ENCODE measurements at places on chromosomes 7 and 10. TPM values are rescaled to one million over a fixed set of nuclear protein-coding genes. Genes with fewer than 3 reads are reported as not detected.

Gene NXPH1
- total RNA-seq, result not detected

DNA sequence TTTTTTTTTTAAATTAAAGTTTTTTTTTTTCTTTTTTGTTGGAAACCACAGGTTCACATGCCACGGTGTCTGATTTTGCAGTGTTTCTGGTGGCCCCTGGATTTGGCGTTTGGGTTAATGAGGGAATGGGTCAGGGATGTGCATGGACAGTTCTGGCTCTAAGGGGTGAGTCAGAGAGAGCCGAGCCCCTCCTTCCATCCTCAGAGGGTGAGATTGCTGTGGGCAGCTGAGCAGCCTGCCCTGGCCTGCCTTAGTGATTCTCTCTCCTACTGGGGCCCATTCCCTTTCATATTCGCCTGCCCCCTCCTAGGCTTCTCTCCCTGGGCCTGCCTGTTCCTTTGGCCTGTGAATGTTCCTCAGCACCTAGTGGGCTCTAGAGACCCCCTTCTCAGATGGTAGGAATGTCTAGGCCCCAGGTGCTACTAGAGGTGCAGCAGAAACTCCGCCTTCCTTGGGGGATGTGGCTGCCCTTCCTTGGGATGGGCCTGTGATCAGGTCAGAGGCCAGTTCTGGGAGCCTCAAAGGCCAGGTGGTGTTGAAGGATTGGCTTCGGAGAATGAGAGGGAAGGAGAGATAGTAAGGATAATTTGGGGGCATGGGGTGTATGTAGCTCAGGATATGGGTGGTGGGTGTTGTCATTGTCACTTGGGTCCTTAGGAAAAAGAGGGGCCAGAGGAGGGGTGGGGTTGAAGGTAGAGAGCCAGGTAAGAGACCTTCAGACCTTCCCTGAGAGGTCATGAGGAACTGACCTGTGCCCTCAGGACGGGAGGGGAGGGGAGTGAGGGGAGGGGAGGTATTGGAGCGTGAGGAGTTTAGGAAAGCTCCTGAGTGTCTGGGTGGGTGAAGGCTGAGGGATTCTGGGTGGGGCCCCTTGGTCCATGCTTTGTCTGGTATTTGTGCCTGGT is 19.8 kb downstream of the TSPAN14 start:
- no peak for DNase-seq

Gene CYP3A4
- total RNA-seq, result not detected

- no peak for DNase-seq
These were observed 29.2 kb downstream of the PRR15 start for GRCh38 chr7:29592866-29593265.

Gene KIAA1217
- 18.4 TPM for total RNA-seq

DNA sequence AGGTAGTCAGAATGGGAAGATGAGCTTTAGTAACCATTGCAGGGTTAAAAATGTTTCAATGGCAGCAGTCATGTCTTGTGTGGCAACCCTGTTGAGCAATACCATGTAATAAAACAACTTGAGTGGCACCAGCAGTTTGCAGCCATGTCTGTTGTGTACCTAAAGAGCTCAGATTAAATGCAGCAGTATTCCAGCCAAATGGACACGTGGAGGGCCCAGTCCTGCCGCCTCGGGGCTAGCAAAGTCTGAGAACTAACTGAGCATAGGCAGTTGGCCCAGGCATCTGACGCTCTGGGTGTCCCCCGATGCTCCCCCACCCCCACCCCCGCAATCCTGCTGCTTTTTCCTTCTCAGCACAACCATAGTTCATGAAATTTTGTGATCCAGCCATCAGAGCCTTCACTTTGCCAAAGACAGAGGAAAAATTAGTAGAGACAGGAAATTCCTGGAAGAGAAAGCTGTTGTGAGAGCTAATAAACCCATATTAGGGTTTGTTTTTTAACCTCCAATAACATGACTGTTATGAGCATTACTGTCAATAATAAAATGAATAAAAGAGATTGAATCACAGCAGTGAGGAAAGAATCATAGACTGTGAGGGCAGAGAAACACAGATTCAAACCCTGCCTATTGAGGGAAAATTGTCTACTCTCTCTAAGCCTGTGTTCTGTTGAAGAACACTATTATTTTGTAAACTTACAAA is 220.6 kb upstream of the RHOBTB1 start:
- DNase-seq, result peak; percentile 27
